Substantia nigra (tissue), 51 donors: ENCODE measurements at places on chromosomes 3 and 15.

- no peak for DNase-seq
These were observed 33.8 kb downstream of the CHDH start for GRCh38 chr3:53812434-53812833.

DNA sequence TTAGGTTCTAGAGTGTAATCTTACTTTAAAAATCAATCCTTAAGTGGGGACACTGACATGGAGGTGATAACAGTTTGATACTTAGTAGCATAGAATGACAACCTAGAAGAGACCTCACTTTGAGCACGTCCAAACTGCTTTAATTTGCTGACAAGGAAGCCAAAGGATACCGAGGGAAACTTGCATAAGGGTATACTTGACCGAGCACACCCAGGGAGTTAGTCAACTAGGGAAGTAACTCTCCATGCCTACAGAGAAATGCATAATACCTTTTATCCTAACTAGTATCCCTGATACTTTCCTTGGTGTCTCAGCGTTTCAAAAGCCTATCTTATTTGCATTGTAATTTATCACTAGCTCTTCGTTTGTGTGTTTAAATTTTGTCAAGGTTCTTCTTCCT, 5.5 kb upstream of the TPRG1 start:
- DNase-seq = no peak

DNA sequence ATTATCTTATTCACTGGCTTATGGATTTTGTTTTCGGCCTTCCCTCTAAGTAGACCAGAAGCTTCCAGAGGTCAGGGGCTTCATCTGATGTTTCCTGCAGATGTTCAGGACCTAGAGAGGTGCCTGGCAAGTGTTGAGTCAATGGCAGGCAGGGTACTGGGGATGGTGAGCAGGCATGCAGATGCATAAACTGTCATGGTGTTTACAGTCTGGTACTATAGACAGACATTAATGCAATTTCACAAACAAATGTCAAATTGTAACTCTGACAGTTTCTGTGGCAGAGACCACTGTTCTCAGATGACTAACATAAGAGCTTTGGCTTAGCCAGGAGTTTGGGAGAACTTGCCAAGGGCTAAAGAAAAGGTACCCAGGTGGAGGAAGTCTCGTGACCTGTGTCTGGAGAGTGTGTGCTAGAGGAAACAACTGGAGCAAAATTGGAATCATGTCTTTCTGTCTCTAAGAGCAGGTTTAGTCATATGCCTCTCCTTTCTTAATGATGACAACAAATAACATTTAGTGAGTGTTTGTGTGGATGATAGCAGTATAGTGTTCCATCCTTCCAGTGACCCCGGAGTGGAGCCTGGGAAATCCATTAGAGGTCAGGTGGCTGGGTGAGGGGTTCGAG, 53.7 kb upstream of the TRAK1 start:
- DNase-seq = no peak

- DNase-seq = peak; percentile 50
These were observed 1.2 kb upstream of the LMCD1 start for GRCh38 chr3:8500319-8500988.

- no peak for DNase-seq
These were observed 72.9 kb downstream of the NSMCE3 start for GRCh38 chr15:29196722-29197121.

DNA sequence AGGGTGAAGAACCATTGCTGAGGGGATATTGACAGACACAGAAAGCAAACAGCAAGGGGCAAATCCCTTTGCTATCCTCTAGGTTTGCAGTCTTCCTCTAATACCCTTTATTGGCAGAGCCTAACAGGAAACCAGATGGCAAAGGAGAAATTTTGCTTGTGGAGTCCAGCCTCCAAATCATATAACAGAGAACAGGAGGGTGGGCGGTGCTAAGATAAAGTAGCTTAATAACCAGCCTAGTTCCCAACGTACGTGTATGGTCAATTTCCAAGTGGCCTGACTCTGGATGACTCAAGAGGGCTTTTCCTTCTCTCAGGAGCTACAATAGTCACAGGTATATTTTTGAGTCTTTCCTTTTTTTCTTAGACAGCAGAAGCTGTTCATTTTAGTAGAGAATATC, 404.5 kb downstream of the PDCD6IP start:
- no peak for DNase-seq

GRCh38 chr3:105505170-105505569, 138.5 kb downstream of the ALCAM start:
- no peak for DNase-seq

- DNase-seq = no peak
These were observed 124.4 kb downstream of the FEZF2 start for GRCh38 chr3:62248734-62249483.

GRCh38 chr3:85758442-85758841, 799.7 kb downstream of the CADM2 start:
- DNase-seq = no peak

GRCh38 chr15:40928821-40929659, at the start of gene DLL4:
Gene DLL4, plus strand, starts transcription at chr15:40929340. Its CDS starts 329 bp downstream, at chr15:40929669.
- DNase-seq = no peak

- no peak for DNase-seq
These were observed 83.8 kb downstream of the GADL1 start for GRCh38 chr3:30810625-30811024.

DNA sequence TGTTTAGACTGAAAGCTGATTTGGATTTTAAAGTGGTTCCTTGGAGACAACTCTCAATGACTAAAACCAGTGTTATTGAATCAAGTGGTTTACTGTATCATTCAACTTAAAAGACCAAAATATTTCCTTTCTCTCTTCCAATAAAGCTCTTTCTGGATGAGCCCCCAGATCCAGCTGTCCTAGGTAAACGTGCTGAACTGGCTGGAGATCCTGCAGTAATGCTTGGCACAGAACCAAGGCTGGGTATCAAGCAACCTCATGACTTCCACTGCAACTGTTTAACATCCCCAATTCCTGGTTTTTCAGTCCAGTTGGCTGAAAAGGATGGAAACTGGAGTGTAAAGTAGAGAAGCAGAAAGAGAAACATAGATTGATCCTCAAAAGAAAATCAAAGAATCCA, 28.9 kb downstream of the SEC22C start:
- no peak for DNase-seq
